ENCODE measurements at places on chromosomes 4 and X.

- no peak for DNase-seq
These were observed 49.9 kb upstream of the MTMR1 start for GRCh38 chrX:150643271-150643670.

GRCh38 chr4:88318751-88319350 lies 34.5 kb upstream of the PPM1K start:
- DNase-seq, result no peak

DNA sequence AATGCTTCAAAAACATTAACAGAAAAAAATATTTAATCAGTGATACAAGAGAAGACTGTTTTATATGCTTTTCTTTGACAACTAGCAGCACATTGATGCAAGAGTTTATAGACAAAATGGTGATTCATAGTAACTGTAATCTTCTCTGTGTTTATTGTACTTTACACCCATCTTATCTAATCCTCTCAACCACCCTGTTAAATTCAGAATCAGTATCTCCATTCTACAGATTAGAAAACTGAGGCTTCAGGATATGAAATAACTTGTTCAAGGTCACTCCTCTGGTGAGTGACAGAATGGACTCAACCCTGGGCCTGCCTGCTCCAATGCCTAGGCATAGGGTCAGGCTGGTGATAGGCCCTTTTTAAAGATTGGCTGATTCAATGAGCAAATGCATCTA lies 26.1 kb upstream of the TMEM184C start:
- DNase-seq, result no peak

DNA sequence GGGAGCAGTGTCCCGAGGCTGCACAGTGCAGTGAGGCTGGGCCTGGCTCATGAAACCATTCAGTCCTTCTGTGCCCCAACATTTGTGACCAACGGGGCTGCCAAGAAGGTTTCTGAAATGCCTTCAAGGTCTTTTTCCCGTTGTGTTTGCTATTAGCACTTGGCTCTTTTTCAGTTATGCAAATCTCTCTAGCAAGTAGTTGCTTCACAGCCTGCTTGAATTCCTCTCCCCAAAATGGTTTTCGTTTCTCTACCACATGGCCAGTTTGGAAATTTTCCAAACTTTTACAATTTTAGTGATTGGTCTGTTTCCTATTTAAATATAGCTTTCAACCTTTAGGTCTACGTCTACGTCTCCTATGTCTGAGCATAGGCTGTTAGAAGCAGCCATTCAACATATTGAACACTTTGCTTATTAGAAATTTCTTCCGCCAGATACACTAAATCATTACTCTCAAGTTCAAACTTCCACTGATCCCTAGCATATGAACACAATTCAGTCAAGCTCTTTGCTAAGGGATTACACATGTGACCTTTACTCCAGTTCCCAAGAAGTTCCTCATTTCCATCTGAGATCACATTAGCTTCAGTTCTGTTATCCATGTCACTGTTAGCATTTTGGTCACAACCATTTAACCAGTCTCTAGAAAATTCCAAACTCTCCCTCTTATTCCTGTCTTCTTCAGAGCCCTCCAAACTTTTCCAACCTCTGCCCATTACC lies 901.8 kb downstream of the GLUD2 start:
- DNase-seq, result no peak

DNA sequence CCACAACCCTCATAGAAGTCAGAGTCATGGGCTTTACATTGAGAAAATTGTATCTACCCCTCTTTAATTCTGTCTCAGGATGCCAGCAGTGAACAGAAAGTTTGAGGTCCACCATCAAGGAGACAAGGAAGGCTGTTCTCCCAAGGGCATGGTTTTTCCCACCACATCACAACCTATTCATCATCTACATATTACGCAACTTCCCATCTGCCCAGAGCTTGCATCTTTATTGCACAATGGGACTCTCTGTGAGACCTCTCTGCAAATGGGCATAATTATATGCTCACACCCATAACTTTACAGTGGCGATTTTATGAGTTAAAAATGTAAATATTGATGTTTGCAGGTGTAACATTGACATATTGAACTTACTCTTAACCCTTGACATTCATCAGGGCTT lies 38.9 kb downstream of the PAGE2 start:
- DNase-seq, result no peak

DNA sequence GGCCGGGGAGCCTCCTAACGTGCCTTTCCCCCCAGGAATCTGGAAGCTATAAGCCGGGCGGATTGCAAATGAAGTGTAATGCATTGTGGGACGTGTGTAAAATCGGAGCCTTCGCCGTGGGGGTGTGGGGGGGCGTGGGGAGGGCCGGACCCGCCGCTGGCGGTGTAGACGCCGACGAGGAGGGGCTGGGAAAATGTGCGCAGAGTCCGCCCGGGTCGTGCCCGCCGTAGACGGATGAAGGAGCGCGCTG lies 1.3 kb downstream of the STOX2 start:
- DNase-seq, result no peak

- no peak for DNase-seq
These were observed 14.0 kb upstream of the TTC29 start for GRCh38 chr4:146959692-146960091.

GRCh38 chrX:123188081-123188480 lies 4.0 kb downstream of the GRIA3 start:
- no peak for DNase-seq

GRCh38 chr4:106584337-106584989 lies 215.9 kb upstream of the GIMD1 start:
- DNase-seq, result no peak

- DNase-seq, result no peak
These were observed 82.6 kb downstream of the SCD5 start for GRCh38 chr4:82715731-82716617.

DNA sequence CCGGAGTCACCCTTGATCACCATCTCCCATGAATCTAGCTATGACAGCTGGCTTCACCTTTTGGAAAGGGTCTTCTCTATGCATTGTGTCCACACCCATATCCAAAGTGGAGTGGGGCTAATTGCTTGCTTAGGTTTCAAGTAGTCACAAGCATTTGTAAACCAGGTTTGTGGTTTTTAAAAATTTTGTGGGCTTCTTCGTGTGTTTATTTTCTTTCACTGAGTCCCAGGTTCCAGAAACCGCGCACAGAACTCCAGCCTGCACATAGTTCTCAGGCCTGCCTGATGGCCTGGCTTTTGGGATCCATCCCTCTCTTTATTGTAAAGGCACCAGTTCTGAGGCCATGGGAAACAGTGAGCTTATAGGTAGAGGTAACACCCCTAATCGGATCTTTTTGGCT lies 70.2 kb upstream of the TLR3 start:
- DNase-seq, result no peak

DNA sequence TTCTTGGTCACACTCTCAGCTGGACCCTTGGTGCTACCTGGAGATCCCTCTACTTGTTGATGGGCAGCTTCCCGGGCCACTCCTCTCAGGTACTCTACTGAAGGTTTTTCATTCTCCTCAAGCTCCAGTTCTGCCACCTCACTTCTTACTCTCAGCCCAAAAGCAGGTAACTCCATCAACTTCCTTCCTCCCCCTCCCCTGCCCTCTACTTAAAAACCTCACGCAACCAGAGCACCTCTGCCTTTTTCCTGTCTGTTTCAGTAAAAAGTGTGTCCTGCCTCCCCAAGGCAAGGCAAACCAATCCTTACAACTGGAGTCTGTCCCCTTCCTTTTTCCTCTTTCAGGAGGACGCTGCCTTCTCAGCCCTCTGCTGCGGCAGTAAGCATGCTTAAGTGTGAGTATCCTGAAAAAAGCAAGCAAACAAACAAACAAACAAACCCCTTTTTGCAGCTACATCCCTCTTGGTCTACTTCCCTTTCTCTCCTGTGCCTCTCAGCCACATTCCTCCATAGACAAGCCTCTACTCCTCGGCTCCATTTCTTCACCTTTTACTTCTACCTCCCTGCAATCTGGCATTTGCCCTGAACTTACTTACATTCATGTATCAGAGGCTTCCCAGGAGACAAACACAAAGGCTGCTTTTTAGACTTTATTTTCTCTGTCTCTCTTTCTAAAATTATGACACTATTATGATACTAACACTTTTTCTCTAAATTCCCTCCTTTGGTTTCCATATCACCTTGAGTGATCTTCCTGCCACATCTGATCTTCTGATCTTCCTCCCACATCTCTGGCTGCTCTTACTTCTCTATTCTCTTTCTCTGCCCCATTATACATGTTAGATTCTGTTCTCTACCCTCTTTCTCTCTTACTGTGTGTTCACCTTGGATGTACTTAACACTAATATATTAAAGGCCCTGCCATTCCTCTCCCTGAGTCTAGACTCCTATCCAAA lies 5.4 kb downstream of the ALPK1 start:
- DNase-seq, result no peak

DNA sequence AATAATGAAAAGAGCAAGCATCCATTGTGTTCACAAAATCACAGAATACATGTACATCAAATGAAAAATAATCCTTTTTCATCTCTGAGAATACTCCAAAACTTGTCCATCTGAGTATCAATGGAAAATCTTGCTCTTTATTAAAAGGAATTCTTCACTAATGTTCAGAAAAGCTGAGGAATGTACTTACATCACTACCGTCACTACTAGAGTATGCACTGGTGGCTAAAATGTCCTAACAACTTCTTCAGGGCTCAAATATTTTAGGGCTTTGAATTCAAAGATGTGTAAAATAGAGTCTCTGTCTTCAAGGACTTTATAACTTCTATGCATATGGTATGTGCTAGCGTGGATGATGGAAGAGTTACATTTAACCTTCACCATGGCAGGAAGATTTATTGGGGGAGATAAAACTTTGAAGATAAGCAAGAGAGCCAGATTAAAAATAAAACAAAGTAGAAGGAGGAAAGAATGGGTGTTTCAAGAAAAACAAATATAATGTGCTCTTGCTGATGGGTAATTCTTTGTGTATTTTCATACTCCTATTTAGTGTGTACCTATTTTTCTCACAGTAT lies 55.1 kb downstream of the DMD start:
- DNase-seq, result no peak

GRCh38 chrX:6782831-6783230 lies 247.9 kb upstream of the VCX3A start:
- DNase-seq, result no peak

DNA sequence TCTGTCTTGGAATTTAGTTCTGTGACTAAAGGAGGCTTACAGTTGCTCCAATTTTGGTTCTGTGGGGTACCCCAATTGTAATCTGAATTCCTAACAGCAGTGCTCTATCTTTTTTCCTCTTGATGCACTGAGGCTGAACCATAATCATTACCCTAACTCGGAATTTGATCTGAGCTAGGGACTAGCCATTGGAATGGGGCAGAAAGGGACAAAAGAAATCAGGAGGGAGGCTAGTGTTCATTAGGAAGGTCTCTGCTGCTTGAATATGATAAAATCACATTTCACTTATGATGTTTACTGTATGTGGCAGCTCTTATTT lies 2.7 kb downstream of the KLF3 start:
- DNase-seq, result no peak

DNA sequence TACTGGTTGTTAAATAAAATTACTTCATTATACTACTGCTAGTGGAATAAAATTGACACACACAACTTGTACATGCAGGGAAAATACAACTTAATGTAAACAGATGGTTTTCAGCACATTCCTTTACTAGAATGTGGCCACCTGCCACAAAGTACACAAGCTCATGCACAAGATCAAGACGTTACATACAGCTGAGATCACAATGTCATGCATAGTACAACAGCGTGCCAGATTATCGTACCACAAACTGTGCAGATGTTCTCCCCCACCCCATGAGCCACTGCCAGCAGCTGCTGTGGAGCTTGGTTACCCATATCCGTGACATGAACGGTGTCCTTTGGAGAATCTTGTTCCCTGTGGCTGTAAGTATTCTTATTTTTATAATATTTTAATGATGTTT lies 27.7 kb downstream of the FBXO8 start:
- DNase-seq, result no peak

GRCh38 chrX:13994104-13994503 lies 35.6 kb downstream of the GEMIN8 start:
- no peak for DNase-seq

DNA sequence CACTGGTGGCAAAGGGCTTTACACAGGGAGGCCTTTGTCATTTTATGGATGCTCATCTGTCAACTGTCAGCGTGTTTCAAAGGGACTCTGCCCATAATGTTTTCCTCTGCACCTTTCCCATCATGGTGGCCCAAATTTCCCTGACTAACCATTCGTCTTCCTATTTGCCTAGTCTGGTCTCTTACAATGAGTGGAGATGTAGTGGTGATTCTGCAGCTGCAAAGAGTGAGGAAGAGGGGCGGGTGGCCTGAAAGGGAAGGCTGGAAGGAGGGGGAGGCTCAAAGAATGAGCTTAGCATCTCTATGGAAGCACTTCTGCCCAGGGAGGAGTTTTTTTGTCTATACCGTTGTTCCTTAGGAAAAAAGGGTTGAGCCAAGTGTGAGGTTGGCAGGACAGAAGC lies 447.5 kb downstream of the NKX6-1 start:
- DNase-seq, result no peak

GRCh38 chr4:38837849-38838248 lies 18.8 kb downstream of the TLR6 start:
- peak; percentile 36 for DNase-seq

- DNase-seq, result no peak
These were observed 7.2 kb downstream of the TIMM17B start for GRCh38 chrX:48890296-48890925.

DNA sequence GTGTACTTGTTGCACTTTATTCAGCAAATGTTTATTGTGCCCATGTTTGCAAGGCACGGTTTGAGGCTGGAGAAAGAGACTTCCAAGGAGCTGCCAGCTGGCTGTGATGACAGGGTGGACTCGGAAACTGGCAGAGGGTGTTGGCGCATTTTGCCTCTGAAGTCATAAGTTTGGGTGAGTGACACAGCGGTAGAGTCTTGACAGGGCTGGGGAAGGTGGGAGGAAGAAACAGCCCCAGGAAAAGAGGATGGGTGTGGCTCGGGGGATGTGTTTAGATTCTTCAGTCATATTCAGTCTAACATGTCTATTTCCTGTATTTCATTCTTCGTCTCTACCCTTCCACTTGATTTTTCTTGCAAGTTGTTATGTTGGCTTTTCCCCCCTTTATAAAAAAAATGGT lies 77.0 kb upstream of the STOX2 start:
- DNase-seq, result no peak

GRCh38 chrX:10983526-10983925 lies 127.6 kb upstream of the HCCS start:
- no peak for DNase-seq

DNA sequence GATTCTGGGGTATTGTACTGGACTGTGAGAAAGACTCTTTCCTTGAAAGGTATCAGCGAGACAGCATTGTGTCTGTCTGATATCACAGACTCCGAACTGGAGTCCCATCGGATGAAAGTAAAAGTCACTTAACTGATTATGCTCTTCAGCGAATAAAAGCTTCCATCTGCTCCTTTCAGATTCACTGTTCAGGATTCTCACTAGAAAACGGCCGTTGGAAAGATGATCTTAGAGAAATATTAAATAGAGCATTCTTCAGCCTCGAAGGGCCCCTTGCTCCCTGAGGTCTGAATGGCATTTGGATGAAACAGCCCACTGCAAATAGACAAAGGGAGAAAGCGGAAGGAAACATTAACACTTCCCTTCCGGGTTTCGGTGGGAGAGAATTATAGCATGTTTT lies 416.2 kb upstream of the PRKX start:
- no peak for DNase-seq

DNA sequence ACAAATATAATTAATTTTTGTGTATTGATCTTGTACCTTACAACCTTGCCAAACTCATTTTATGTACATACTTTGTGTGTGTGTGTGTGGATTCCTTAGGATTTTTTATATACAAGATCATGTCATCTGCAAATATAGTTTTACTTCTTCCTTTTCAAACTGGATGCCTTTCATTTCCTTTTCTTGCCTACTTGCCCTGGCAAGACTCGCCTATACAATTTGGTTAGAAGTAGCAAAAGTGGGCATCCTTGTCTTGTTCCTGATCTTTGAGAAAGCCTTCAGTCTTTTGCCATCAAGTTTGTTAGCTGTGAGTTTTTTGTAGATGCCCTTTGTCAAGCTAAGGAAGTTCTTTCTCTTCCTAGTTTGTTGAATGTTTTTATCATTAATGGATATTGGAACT lies 30.5 kb downstream of the RUFY3 start:
- DNase-seq, result no peak
